ENCODE measurements at places on chromosomes 3 and 15. TPM values are rescaled to one million over a fixed set of nuclear protein-coding genes. Genes with fewer than 3 reads are reported as not detected.
A peak's percentile ranks its signal among the peaks of the same experiment; 100 is the strongest.

PLIN1 gene
- 1.6 TPM for polyA plus RNA-seq

ARL14 gene
- polyA plus RNA-seq, result 181 TPM

NEO1 gene
- polyA plus RNA-seq, result 4.7 TPM

ANKUB1 gene
- not detected for polyA plus RNA-seq

C2CD4A gene
- polyA plus RNA-seq, result 0.98 TPM

RETNLB gene
- not detected for polyA plus RNA-seq

CCR3 gene
- not detected for polyA plus RNA-seq

GRCh38 chr3:123401836-123402530, 46.9 kb downstream of the ADCY5 start:
- DNase-seq, result no peak

- no peak for DNase-seq
Measured at GRCh38 chr3:50323092-50323600, 601 bp upstream of the HYAL2 start.

GRCh38 chr3:124854009-124854408, 33.2 kb downstream of the ITGB5 start:
- DNase-seq, result no peak

GRCh38 chr15:44659056-44659455, 4.4 kb downstream of the SPG11 start:
- DNase-seq, result no peak

GRCh38 chr3:122484985-122485384, 29.8 kb downstream of the KPNA1 start:
- peak; percentile 10 for DNase-seq

DNA sequence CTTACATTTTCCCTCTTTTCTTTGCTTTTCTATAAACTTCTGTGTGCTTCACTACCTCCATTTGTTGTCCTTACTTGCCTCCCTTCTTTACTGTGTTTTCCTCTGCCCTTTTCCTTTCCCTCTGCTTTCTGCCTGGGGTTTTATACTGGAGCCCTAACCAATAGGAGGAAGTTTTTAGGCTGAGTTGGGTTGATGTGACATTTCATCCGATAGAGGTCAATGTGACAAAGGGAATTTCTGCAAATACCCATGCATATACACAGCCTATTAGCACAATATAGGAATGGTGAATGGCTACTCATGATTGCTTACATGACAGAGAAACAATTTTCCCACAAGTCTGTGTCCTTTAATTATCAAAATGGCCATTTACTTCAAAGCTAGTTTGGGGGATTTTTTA, 153.0 kb upstream of the ARPP21 start:
- DNase-seq, result peak; percentile 10

DNA sequence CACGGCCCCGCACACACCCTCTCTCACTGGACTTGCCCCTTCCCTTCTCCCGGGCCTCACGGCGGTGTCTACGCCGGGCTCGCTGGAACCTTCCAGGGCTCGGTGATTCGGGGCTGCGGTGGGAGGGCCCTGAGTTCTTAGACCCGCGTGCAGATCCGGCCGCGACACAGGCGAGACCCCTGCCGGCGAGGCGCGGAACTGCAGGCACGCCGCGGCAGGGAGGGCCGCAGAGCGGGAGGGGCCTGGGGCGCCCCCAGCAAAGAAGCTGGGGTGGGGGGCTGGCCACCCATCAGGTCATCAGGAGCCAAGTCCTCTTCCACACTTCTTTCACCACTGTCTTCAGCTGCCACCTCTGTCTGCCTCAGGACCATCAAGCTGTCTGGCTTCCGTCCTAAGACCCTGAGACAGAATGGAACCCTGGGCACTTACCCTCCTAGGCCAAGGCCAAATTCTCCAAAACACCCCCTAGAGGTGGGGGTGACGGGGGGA, 164.5 kb downstream of the XXYLT1 start:
- DNase-seq, result peak; percentile 90

- DNase-seq, result peak; percentile 91
Measured at GRCh38 chr3:137988152-137988551, 21.8 kb upstream of the CLDN18 start.

DNA sequence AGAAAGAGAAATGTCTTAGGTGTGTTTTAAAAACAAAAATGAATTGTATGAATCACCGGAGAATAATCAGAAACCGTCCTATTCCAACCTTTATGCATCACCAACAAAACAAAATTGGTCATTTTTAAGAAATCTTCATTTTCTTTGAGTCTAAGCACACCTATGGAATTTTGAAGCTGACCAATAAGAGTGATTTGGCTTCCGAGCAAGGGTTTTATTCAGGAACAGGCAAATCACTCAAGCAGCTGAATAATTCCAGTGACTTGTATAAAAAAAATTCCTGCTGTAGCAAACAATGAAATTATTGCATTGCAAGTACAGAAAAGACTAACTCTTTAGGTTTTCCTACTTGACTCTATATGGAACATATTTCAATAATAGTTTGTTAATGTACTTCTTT, 83.8 kb upstream of the FNDC3B start:
- DNase-seq, result no peak

DNA sequence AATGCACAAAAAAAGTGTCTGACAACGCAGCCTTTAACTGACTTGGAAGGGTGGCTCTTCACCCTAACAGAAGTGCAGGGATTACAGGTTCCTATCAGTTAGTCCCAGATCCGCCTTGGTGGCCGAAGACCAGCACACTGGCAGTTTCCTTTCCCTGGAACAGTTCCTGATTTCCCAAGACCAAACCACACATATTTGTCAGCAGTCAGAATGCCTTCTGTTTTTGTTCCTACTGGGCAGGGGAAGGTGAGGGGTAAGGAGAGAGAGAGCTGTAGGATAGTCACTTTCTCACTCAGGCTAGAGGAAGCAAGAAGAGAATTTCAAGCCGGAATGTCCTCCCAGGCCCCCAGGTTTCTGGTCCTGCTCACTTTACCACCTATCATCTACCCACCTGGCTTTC, 9.2 kb downstream of the CXCR6 start:
- DNase-seq, result no peak

- DNase-seq, result no peak
Measured at GRCh38 chr3:102646557-102646956, 211.7 kb downstream of the ZPLD1 start.

DNA sequence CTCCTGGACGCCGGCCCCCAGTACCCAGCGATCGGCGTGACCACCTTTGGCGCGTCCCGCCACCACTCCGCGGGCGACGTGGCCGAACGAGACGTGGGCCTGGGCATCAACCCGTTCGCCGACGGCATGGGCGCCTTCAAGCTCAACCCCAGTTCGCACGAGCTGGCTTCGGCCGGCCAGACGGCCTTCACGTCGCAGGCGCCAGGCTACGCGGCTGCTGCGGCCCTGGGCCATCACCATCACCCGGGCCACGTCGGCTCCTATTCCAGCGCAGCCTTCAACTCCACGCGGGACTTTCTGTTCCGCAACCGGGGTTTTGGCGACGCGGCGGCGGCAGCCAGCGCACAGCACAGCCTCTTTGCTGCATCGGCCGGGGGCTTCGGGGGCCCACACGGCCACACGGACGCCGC, 956 bp downstream of the ZIC1 start:
- DNase-seq, result no peak

- peak; percentile 50 for DNase-seq
Measured at GRCh38 chr15:78129077-78129750, 2.0 kb downstream of the CIB2 start.

- no peak for DNase-seq
Measured at GRCh38 chr15:73996267-73996666, 1.8 kb downstream of the PML start.

- no peak for DNase-seq
Measured at GRCh38 chr3:69161587-69162307, 39.4 kb upstream of the LMOD3 start.

DNA sequence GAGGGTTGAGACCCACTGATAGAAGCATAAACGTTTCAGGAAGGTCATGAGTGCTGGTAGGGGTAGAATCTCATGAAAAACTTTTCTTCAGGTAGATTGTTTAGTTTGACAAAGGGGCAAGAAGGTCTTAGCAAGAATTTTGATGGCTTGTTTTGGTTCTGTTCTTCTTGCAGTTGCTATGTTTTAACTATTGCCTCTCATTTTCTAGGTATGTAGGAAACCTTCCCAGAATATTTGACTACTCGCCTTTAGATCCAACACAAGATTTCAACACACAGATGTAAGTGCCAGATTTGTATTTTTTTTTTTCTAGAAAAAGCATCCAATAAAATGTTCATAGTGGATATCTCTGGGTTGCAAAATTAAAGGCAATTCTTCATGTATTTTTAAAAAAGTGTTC, 77.1 kb downstream of the USP13 start:
- no peak for DNase-seq

DNA sequence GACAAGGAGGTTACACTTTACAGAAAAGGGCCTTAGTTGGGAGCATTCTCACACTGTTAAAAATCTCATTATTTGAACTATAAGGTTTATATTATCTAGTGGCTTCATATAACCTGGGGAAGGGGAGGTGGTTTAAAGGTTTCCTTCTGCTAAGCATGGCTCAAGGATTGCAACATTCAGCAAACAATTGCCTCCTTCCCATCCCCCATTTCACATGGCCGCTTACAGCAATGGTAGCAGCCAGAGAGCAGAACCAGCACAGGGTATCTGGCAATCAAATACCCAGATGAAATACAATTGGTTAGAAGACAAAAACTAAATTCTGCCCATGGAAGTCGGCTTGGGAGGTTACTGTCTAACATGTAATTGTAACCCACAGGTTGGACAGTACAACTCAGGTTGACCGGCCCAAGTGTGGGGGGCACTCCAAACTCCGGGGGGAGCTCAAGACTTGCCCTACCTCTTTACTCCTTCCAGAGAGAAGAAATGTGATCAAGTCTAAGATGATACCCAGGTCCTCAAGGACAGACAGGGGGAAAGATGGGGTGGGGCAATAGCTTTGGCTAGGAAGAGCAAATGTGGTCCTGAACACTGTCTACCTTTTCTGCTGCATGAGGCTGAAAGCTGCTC, 15.5 kb downstream of the ETV5 start:
- DNase-seq, result no peak

DNA sequence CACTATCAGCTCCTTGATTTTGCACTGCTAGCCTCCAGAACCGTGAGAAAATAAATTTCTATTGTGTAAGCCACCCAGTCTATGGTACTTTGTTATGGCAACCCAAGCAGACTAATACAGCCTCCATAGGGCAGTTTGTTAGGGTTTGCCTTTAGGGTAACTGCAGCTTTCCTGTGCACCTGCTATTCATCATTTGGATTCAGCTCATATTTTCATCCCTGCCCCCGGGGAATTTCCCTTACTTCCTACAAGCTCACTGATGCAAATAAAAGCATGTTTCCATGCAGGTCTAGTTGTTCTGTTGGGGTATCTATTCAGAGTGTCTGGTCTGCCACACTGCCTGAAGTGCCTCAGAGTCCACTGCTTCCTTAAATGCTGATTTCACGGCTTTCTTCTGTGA, 48.6 kb upstream of the ATOSA start:
- DNase-seq, result no peak

DNA sequence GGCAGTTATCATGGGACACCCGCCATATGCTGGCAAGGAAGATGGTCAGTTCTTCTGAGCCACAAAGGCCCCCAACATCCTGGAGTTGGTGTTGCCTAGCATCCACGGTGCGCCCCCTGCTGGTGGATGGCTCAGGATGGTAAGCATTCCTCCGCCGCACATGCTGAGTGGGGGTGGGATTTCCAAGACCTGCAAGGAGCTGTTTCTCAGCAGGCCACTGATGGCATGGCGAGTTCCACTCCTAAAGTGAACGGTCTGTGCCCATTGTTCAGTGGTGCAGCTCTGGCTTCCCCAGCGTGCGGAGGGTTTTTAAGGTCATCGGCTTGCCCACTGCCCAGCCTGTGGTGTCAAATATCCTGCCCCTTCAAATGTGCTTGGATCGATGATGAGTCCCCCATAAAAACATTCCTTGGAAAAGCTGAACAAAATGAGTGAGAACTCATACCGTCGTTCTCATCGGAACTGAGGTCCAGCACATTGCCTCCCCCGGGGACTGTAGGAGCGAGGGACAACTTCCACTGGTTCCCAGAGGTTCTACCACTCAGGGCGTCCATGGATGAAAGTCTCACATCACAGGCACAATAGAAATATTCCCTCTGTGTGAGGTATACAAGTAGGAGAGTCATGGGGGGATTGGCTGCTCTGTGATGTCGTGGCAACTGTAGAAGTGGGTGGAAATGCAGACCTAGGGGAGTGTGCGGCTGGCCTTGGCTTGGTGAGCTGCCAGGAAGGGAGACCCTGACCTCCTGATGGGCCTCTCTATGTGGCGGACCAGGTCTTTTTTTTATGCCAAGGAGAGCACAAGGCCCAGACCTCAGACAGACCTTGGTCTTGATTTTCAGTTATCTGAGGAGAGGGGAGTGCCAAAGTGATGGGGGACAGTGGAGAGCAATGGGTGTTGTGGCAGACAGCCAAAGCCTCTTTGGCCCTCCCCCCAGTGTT, 102.0 kb downstream of the SNRPN start:
- DNase-seq, result no peak

DNA sequence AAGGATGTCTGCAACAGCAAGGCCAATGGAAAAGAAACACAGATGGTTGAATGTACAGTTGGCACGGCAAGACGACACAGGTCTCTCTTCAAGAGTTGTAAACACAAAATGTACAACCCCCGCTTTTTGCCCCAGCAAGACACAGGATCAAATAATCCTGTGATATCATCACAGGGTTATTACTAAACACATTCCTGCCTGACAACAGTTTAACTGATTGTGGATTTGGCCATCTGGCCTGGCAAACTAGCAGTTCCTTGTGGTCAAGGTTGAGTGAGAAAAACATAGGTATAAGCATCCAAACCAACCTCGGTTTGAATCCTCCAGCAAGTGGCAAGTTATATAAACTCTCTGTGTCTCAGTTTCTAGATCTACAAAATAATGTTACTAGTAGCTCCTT, 23.4 kb downstream of the PARP16 start:
- no peak for DNase-seq

DNA sequence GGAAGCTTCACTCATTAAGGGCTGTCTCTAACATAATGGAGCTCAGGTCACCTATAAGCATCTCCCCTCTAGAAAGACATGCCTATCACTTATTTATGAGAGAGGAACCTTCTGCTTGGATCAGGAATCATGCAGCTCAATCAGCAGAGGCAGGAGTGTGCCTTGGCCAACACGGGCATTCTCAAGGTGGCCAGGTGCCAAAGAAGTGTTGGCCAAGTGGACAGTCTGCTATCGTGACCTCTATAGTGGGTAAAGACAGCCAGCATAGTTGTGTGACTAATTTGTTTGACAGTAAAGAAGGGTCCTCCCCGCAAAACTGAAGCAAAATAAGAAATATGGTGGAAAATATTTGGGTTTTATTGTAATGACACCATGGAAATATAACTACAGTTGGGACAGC, 14.7 kb upstream of the AGTR1 start:
- DNase-seq, result no peak

All from stomach (tissue), 19 donors.